Spinal cord (tissue), 10 donors: ENCODE measurements at places on chromosomes 5 and 9.
A peak's percentile ranks its signal among the peaks of the same experiment; 100 is the strongest.

GRCh38 chr9:107335331-107335730 lies 52.3 kb downstream of the RAD23B start:
- no peak for DNase-seq

GRCh38 chr5:45623832-45624231 lies 72.3 kb downstream of the HCN1 start:
- no peak for DNase-seq

DNA sequence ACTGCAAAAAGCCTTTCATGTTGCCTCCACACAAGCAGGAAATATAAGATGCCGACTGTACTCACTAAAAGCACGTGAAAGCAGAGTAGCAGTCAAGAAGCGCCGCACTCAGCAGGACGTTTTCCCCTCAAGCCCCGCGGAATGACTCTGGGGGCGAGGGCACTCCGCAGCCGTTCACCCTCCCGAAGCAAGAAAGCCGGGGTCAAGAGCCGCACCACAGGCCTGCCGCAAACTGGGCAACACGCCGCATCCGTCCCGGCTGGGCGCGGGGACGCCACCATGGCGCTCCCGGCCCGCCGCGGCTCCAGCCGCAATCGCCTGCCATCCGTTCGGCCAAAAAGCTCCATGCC lies 364 bp downstream of the RPS6 start:
- no peak for DNase-seq

DNA sequence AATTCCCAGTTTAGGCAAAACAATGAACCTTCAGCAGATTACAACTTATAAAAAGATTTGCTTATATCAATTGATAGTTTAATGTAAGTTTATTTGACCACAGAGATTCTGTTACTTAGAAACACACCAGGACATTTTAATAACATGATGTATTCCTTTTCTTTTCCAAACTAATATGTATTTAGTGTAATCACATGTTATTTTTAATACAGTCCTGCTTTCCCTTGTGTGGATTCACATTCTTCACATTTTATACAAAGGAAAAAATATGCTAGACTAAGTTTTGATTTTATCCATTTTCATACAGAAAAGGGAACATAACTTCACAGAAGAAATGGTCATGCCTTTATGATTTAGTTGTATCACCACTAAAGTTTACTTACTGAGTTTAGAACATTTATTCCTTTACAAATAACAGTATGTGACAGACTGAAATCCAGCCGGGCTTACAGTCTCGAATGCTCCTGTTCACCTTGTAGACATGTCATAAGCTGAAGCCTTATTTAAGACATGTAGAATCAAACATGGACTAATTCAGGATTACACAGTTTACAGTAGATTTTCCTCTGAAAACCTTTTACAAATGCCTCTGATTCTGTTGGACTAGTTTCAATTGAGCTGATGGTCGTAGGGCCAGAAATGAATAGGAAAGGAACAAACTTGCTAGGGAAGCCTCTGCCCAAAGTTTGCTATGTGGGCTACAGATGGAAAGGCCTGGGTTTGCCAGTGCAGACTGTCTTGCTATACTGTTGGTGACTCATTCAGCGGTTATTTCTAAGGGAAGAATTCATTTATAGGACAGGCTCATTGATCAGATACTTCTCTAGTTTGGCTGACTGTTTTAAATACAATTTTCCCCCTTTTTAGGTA lies 6.6 kb upstream of the ASPN start:
- DNase-seq = peak; percentile 24
